Stimulated activated CD4-positive, alpha-beta T cell treated with anti-CD3 and anti-CD28 coated beads, Interleukin-15, amount 100 ng/mL, for 24 hours (primary cell): ENCODE measurements at places on chromosomes 7 and 10.

DNA sequence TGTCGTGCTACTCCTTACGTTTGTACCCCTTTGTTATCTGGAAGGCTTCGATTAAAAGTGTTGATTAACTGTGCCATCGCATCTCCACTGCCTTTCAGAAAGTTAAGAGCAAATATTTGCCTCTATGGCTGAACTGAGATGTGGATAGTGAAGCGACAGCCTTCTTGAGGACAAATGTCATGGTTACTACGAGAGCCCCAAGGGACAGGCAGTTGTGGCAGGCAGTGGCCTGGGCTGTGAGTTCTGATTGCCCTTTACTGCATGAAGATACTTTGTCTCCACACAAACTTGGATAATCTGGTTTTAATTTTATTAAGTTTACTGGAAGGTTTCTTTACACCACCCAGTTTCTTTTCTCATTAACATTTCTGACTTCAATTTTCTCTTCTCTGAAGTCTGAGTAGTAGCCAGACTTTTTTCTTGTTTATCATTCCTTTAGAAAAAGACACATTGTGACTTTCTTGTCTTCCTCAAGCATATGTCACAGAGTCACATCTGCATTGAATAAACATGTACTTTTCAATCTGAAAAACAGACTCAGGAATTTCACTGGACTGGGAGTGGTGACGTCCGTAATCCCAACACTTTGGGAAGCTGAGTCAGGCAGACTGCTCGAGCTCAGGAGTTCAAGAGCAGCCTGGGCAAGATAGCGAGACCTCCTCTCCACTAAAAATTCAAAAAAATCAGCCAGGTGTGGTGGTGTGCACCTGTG lies 1.5 kb downstream of the TAS2R41 start:
- DNase-seq = no peak

DNA sequence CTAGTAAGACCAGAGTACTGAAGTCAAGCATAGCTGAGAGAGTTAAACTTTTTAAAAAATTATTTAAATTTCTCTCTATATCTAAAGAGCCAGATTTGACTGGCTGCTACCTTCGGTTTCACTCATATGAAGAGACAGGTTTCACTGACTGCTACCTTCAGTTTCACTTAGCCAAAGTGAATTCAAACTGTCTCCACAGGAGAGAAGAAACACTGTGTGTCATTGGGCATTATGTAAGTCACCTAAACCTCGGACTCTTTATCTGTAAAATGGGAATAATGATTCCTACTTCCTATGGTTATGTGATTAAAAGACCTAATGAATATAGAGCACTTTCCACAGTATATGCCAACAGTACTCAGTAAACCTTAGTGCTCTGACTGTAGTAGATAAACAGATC lies 41.6 kb upstream of the MET start:
- no peak for DNase-seq

- DNase-seq = no peak
These were observed 502.2 kb upstream of the PHF14 start for GRCh38 chr7:10471280-10472058.

DNA sequence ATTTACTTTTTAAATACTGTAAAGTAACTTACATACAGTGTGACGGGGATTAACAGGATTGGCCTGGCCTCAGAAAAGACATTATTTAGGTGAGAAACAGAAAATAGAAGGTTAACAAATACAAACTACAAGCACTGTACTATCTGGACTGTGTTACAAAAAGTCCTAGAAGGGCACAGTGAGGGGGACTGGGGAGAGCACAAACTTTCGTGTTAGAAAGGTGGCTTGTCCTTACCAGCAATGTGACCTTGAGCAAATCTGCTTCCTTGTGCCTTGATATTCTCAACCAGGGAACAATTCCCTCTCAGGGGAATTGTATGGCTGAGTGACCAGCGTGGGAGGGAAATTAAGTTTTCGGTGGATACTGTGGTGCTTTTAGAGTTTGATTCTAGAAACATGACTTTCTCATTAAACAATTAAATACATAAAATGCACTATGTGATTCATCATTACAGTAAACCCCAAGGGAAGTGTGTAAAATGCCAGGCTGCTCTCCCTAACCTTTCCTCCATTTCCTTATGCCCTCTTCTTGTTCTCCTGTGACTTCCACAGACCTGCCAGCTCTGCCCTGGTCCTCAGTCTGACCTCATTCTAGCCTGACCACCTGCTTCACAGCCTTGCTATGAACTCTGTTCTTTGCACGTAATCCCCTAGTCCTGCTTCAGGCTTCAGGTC lies 57.7 kb downstream of the OSBPL3 start:
- DNase-seq = no peak

DNA sequence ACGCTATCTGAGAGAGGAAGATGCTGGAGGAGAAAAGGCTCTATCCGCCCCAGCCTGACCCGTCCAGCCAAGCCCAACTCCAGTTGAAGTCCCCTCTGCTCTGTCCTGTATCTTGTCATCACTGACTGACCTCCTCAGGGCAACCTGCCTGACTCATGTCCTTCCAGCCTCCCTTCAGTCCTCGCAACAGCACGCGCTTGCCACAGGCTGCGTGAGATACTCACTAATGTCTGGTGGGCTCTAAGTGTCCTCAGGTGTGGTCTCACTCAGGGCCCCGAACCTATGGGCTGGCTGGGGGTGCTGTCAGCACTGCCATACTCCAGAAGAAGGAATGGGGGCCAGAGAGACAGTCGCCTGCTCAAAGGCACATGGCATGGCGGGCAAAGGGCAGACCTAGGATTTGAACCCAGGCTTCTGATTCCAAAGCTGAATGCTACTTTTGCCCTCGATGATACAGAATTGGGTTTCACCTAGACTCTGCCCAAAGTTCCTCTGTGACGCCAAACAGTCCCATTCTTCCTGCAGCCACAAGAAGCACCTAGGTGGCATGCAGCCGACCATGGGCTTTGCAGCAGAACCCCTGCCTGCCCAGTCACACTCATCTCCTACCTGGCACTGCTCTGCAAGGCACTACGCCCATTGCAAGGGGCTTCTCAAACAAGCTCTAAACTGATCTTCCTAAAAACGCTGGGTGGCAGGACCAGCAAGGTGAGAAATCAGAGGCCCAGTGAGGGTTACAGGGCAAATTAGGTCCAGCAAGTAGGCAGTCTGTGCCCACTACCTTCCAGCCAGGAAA lies 8.5 kb downstream of the FAM53B start:
- no peak for DNase-seq

GRCh38 chr7:105587909-105588635 lies 6.8 kb upstream of the EFCAB10 start:
- no peak for DNase-seq

DNA sequence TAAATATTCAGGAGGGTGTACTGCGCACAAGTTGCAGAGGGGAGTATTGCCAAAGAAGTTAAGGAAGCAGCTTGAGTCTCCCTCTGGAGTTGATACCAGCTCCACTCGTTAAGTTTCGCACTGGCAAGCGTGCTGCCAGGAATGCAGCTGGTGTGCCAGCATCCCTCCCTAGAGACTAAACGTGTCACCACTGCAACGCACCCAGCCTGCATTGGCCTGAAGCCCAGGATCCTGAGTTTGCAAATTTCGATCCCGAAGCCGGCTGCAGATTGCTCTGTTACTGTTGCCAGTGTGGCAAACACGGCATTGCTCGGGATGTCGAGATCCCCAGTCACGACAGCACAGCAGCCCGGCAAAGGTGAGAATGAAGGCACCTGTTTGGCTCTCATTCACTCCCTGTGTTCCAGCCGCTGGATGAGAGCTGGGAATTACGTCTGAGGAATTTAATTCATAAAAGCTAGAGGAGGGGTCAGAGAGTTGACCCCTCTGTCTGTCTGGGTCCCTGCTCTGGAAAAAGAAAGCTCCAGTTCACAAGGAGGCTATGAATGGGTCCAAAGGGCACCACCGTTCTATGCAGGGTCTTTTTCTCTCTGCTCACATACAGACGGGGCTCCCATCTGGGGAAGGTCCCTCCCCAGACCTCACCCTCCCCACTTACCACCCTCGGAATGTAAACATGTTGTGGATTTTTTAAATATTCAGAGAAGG lies 61.0 kb downstream of the NRP1 start:
- DNase-seq = no peak

GRCh38 chr10:525565-526315 lies 163.7 kb downstream of the DIP2C start:
- no peak for DNase-seq

DNA sequence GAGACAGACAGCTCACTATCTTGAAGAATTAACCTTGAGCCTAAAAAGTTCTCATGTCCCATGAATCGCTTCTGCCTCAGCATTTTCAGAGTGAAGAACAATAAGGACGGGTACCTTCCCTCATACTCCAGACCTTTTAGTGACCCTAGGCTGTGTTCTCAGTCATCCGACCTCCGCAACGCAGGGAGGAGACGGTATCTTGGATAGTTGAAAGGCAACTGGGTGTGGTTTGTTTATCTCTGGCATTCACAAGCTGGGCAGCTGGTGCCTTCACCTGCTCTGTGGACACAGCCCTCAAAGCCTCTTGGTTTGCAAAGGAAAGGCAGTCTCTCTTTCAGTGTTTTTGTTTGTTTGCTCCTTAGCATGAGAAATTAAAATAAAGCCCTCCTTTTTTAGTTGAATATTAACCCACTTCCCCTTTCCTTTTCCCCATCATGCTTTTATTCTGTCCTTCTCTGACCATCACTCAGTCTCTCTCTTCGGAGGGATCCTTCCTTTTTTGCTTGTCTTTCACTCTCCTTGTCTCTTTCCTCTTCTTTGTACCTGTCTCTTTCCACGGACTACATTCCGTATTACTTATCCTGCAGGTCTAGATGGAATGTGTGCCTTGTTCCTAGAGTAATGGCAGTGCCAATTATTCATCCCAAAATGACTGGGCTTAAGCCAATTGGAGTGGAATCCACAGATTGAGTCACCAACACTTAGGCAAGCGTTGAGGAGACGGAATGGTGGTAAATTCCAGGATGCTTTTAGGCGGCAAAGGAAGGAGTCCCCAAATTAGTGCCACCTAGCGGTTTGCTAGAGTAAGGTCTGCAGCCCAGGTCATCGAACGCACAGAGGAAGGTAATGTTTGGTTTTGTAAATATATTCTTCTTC lies 45.8 kb downstream of the PRR15 start:
- DNase-seq = no peak

DNA sequence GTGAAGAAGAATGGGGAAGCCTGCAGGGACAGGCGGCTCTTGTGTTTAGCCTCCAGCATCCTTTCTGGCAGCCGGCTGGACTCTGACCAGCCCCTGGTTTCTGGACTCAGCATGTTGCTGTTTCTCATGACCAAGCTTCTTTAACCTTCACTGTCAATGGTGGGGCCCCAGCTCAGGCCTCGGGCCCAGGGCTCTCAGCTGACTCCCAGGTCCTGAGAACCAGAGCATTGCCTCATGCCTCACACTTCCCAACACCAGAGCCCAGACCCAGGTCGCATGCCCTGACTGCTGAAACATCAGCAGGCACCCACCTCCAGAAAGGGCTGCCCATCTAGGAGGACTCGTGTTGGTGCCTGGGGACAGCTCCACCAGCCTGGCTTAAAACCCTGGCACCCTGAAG lies 34.8 kb upstream of the FGFR2 start:
- no peak for DNase-seq

DNA sequence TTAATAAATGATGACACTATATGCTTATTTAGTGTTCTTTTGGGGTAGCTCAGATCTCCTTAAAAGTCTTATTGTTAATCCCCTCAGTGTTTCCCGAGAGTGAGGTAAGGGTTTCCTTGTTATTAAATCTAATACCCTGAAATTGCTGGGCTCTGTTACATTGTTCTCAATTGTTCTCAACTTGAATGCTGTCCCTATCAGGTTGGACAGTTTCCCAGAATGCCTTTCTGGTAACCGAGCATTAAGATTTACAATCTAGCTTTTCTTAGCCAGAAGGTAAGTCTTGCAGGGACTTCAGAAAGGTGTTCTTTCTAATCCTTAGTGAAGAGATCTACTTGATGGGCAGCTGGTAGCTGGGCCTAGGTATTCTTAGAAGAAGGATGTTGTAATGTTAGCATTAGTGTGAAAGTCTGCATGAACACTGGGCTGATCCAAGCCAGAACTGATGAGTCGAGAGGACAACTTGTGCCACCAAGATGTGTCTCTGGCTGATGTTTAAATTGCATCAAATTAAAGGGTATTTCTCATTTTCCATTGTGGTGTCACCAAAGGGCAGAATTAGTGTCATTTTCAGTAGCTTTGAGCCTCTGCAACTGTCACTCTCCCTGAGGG lies 89.9 kb downstream of the SND1 start:
- DNase-seq = no peak

DNA sequence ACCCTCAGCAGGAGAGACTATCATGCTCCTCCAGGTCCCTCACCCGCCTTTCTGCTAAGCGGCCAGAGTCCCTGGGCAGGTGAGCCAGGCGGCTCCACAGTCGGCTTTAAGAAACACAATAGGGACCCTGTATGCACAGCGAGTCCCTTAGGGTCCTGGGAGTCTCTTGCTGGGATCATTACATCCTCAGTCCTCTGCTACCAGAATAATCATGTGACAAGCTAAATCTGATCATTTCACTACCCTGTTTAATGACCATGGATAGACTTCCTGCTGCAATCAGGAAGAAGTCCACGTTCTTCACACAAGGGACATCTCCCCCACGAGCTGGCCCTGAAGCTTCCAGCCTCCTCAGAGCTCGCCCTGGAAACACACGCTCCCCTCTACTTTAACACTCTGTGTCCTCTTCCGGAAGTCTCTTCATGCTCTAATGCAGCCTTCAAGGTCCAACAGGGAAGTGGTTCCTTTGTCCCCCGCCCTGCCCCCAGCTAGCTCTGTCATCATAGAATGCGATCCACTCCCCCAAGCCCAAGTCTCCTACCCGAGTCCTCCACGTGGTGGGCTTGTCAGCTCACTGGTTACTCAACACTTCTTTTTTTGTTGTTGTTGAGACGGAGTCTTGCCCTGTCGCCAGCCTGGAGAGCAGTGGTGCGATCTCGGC lies 101.5 kb downstream of the RNF216 start:
- no peak for DNase-seq

- DNase-seq = no peak
These were observed 40.7 kb upstream of the FMC1 start for GRCh38 chr7:139300390-139300789.

DNA sequence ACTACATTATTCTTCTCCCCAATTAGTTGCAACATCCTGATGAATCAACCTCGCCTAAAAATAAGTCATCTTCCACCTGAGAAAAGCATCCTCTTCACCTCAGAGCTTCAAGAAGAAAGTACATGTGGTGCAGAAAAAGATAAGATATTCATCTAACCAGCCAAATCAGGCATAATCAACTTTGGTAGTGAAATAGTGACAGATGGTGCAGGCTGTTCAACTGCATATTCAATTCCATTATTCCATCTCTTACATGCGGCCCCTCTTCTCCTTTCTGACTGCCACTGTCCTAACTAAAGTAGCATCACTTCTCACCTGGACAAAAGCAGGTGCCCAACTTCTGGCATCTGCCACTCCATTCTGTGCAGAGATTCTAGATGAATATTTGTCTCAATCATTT lies 148.4 kb upstream of the STEAP1 start:
- DNase-seq = no peak

GRCh38 chr10:50423448-50423847 lies 172.1 kb upstream of the ASAH2 start:
- no peak for DNase-seq
